GDM1 (cell line): ENCODE measurements at places on chromosomes 1 and 21.

GRCh38 chr1:161743231-161743630, 6.4 kb upstream of the DUSP12 start:
- no peak for DNase-seq

- DNase-seq, result no peak
Measured at GRCh38 chr1:64663668-64664067, 81.2 kb upstream of the RAVER2 start.

- DNase-seq, result no peak
Measured at GRCh38 chr1:182608236-182608635, 4.0 kb upstream of the RGS16 start.

GRCh38 chr1:64581135-64581842, 111.4 kb downstream of the CACHD1 start:
- DNase-seq, result no peak

GRCh38 chr1:221335161-221336101, 406.5 kb downstream of the DUSP10 start:
- DNase-seq, result no peak

DNA sequence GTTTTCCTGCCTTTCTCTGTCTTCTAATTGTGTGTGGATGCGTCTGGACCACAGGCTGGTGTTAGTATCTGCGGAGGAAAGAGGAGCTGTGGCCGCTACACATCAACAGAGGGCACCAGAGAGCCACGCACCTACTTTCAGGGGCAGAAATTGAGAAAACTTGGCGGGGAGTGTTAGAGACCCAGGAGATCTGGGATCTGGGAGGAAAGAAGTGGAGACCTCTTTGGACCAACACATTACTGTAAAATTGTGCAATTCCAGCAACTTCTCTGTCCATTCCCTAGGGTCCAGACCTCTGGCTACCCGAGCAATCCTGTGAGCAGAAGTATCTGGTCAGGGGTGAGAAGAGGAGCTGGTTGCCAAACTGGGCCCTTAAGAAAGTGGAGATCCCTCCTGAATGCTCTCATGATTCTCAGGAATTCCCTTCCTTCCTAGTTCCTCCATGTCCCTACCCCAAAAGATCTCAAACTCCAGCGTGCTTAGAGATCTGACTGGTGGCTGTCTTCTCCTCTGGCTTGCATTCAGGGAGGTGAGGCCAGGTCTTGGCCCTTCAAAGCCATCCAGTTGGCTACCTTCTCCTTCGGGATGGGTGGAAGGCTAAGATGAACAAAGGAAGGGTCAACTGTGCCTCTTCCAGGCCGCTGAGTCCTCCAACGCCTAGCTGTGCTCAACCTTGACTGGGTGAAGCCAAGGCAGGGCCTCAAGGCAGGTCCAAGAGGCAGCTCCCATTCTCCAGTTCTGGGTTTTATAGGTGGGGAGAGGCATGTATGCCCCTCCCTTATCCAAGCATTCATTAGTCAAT, 1.2 kb upstream of the KIRREL1 start:
- DNase-seq, result peak; percentile 46

DNA sequence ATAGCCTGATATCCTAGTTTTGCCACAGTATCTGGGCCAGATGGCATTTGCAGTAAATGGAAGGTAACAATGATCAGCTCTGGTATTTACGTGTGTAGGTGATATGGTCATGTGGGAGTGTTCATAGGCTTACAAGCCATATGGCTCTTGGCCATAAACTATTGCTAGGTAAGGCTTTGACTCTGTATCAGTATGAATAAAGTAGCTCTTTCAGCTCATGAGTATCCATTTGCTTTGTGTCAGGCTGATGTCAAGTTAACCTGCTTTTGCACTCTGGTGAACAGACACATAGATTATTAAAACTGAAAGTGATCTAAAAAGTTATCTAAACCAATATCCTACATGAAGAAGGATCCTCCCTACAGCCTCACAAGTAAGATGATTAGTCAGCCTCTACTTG, 69.0 kb downstream of the DDR2 start:
- no peak for DNase-seq

- no peak for DNase-seq
Measured at GRCh38 chr1:89998306-89998705, 3.4 kb downstream of the ZNF326 start.

GRCh38 chr1:179143322-179143721, 61.5 kb downstream of the TOR3A start:
- DNase-seq, result no peak

DNA sequence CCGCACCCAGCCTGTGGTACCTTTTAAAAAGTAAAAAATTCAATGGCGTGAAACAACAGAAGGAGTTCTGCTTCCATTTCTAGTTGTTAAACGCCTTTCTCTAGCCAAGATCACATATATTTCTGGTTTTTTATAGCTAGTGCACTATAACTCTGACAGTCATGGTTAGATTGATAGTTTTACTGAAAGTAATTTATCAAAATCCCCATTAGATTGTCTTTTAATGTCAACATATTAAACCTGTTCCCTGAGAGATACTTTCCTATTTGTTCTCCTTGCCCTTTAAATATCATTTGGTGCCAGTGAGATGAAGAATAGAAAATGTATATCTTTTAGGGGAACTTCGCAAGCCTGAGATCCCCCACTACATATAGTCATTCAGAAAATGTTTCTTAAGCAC, 7.3 kb downstream of the SMAP2 start:
- no peak for DNase-seq

GRCh38 chr1:201531551-201532425, 7.1 kb upstream of the NAV1 start:
- peak; percentile 70 for DNase-seq

- no peak for DNase-seq
Measured at GRCh38 chr21:19228226-19228625, 824.6 kb upstream of the TMPRSS15 start.

GRCh38 chr1:33925586-33925985, 61.7 kb downstream of the HMGB4 start:
- DNase-seq, result no peak

- no peak for DNase-seq
Measured at GRCh38 chr1:226097866-226098625, 35.5 kb downstream of the H3-3A start.

- no peak for DNase-seq
Measured at GRCh38 chr1:25808481-25809244, 8.7 kb downstream of the SELENON start.

DNA sequence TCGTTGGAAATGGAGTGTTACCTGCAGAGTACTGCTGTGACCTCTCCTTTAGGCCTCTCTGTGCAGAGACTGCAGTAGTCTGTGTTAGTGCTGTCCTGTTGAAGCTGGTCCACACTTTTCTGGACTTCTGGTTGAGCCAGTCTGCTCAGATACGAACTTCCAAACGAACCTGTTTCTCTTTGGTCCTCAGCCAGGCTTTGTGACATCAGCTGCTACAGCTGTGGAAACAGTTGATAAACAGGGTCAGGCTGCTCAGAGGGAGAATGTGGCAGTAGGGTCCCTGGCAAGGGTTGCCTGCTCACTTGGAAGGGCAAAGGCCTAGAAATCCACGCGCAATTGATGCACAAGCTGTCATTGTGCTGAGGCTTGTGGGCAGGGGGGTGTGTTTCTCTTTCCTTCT, 98.8 kb downstream of the NOS1AP start:
- DNase-seq, result no peak

DNA sequence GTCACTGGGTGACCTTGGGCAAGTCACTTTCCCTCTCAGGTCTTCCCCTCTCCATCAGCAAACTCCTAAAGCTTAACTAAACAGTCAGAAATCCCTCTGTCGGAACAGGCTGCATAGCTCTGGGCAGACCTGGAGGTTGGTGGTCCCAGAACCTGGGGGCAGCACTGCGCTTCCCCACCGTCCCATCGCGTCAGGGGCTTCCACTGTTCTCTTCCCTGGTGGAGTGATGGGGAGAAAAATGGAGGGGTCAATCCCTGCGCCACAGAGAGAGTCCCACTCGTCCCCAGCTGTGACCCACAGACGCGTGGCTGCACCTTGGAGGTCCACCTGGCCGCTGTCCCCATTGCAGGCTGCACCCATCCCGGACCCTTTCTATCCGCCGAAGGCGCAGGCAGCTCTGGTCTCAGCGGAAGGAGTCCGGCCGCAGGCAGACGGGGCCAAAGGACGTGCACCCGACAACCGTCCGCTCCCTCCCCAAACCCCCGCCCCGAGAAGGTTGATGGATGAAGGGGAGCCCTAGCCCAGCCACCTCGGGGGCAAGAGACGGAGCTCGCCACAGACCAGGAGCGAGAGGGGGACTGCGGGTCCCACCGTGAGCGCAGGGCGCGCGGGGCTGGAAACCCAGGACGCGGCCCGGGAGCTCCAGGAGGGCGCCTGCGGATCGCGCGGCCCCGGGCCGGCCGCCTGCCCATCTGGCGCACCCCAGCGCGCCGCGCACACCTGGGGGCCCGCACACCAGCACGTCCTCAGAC, 588 bp upstream of the WNT3A start:
- no peak for DNase-seq

DNA sequence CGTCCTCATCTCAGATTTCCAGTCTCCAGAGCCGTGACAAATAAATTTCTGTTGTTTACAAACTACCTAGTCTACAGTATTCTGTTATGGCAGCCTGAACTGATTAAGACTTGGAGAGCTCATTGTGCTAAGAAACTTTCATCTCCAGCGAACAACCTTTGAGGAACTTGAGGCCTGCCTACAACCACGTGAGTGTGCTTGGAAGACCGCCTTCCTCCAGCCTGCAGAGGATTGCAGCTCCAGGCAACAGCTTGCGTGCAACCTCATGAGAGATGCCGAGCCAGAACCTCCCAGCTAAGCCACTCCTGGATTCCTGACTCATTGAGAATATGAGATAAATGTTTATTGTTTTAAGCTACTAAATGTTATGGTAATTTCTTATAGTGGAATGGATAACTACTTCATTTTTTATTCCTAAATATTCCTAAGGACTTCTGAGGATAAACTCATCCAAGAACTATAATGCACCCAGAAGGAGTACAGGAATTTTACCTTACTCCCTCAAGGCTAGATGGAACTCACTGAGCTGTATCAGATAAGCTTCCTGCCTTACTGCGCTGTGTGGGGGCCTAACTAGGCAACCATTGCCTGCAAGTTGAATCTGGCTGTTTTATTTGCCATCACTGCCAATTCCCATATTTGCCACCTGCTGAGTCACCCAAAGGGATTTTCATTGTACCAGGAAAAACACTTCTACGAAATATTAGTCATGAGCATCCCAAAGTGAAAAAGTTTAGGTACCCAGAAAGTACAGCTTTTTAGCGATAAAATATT, 17.6 kb downstream of the FAM177B start:
- no peak for DNase-seq

- no peak for DNase-seq
Measured at GRCh38 chr1:244349103-244349531, 102.6 kb downstream of the ADSS2 start.

GRCh38 chr1:213075725-213076124, 24.7 kb downstream of the RPS6KC1 start:
- DNase-seq, result no peak

- DNase-seq, result no peak
Measured at GRCh38 chr1:160993544-160994193, 27.3 kb downstream of the F11R start.

DNA sequence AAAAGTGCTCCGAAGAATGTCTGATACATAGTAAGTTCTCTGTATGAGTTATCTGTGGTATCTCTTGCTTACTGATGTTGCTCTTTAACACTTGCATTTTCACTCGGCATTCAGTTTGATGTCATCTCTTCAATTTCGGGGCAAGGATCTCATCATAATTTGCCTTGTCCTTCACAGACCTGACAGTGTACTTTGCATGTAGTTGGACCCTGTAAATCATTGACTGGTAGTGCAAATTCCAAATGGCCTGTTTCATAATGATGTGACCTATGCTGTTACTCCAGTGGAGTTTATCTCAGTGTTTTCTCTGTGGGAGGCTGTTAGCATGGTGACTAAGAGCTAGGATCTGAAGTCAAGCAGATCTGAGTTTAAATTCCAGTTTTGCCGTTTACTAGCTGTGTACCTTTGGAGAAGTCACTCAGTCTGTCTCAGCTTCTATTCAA, 34.2 kb upstream of the ABCD3 start:
- DNase-seq, result no peak

DNA sequence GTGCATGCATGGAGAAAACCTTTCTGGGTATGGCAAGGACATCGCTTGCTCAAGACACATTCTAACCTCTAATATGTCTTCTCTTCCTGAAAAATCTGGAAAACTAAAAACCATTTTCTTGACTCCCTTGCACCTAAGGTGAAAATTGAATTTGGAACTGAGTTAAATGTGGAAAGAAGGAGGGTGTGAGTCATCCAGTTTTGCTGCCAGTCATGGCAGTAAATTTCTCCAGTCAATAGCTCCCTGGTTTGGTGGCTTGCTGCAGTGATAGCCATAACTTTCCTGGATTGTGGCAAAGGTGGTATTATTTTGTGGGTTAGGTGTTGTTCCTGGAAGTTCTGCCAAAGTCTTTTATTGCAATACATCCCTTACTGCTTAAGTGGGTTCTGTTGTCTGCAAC, 2.5 kb downstream of the ZCCHC17 start:
- no peak for DNase-seq
